NB4 (cell line): ENCODE measurements at places on chromosomes 2 and 18.

DNA sequence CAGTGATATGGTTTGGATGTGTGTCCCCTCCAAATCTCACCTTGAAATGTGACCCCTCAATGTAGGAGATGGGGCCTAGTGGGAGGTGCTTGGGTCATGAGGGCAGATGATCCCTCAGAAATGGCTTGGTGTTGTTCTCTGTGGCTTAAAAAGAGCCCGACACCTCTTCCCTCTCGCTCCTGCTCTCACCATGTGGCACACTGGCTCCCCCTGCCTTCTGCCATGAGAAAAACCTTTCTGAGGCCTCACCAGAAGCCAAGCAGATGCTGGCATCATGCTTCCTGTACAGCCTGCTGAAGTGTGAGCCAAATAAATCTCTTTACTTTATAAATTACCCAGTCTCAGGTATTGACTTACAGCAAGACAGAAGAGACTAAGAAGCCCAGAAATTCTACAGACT lies 357.1 kb downstream of the NRXN1 start:
- DNase-seq, result peak; percentile 35

GRCh38 chr2:222318026-222318711 lies 19.4 kb upstream of the PAX3 start:
- peak; percentile 84 for DNase-seq

DNA sequence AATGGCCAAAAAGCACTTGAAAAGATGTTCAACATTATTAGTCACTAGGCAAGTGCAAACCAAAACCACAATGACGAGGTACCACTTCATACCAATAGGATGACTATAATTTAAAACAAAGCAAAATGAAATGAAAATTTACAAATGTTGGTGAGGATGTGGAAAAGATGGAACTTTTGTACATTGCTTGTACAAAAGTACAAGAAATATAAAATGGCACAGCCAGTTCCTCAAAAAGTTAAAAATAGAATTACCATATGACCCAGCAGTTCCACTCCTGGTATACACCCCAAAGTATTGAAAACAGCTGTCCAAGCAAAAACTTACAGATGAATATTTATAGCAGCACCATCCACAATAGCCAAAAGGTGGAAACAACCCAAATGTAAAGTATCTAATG lies 107.8 kb upstream of the XPO1 start:
- DNase-seq, result no peak

DNA sequence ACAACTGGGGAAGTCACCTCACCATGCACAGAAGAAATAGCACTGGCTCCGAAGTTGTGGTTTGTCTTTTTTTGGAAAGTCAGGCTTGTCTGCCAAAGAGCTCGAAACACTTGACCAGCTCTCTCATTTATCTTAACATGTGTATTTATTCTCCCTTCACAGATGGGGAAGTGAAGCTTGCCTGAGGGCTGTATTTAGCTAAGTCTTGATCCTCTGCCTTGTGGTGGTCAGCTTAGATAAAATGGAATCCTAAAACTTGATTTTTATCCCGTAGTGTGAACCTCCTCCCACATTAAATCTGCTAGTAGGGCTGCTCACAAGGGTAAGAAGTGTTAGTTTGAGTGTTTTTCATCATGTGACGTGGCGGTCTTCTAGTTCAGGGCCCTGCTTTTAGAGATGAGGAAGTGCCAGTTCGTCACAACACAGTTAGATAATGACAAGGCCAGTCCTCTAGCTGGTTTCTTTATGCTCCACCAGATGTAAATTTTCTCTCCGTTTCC lies 89.7 kb downstream of the TMEM247 start:
- DNase-seq, result peak; percentile 50

DNA sequence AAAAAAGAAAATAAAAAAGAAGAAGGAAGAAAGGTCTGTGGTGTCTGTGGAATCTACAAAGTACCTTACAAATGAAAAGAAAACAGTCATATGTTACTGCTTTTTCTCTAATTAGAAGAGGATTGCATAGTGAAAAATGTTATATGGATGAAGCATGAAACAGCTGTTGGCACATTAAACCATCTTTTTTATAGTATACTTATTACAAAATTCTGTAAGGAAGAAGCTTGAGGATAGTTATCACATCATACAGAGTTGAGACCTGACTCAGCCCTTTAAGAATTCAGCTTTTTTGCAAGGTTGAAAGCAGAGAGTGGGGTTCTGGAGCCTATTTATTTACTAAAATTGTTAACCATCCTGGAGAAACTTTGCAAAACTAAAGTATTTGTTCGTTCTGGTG lies 222.7 kb downstream of the PHLPP1 start:
- no peak for DNase-seq

- no peak for DNase-seq
Measured at GRCh38 chr2:9345997-9346396, 77.3 kb downstream of the ITGB1BP1 start.

- DNase-seq, result no peak
Measured at GRCh38 chr18:46756559-46757201, at the start of gene ST8SIA5. TSS of gene ST8SIA5 (minus strand) at chr18:46757053. CDS start at chr18:46756508, 545 bp downstream.

GRCh38 chr2:218776488-218776887 lies 5.5 kb upstream of the CYP27A1 start:
- peak; percentile 33 for DNase-seq

DNA sequence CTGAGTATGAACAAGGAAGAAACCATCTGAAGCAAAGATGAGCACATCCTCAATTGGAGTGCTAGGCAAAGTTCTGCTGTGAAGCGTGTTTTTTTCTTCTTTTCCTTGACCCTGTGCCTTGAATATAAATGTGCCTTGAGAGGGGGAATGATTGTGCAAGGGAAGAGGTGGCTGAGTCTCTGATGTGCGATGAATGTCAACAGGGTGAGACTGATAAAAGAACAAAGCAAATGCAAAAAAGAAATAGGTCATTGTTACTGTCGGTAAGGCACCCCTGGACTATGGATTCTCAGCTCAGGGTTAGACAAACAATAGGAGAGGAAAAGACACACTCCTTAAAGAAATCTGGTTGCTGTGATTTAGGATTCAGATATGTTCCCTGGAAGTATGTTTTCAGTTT lies 54.5 kb downstream of the HDHD2 start:
- no peak for DNase-seq
